NCI-H524 treated with DMSO at 0.1 percent for 48 hours (cell line): ENCODE measurements at places on chromosomes 12 and 14.
A peak's percentile ranks its signal among the peaks of the same experiment; 100 is the strongest.

GRCh38 chr12:13981296-13981962 lies at the start of gene GRIN2B:
GRIN2B (minus strand) TSS chr12:13981602; CDS start chr12:13866208, 115,394 bp downstream.
- DNase-seq: no peak

GRCh38 chr12:121530600-121531355 lies 50.0 kb downstream of the KDM2B start:
- DNase-seq: no peak

- DNase-seq: no peak
Measured at GRCh38 chr12:104953323-104953722, 4.8 kb downstream of the SLC41A2 start.

DNA sequence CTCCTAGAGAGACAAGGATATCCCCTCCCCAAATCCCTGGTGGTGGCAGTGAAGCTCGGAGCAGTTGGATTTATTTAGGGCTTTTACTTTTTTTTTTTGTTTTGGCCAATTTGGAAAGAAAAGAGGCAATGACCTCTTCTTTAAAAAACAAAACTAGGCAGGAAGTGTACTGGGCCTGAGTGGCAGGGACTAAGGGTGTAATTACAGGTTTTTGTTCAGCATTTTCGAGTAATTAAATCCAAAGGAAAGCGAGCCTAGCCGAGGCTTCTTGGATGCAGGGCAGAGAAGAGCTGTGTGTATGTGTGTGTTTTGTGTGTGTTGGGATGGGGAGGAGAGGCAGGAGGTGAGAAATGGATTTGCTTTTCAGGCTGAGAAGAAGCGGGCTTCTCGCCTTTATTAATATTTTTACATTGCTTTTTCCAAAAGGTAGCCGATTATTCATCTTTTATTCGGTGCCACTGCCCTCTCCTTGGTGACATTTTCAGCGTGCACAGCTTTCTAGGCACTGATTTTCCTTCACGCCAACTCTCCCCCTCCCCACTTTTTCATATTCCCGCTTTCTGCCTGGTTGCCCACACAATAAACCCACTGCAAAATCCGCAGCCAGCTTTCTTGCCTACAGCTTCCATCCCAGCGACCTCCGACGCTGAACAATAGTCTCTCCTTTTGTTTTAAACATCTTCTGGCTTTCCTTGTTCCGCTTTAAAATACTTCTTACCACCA lies 8.9 kb upstream of the IRF2BPL start:
- DNase-seq: no peak

- no peak for DNase-seq
Measured at GRCh38 chr14:80762641-80763228, 178.8 kb downstream of the CEP128 start.

- no peak for DNase-seq
Measured at GRCh38 chr12:68943848-68944247, 10.9 kb upstream of the CPM start.

DNA sequence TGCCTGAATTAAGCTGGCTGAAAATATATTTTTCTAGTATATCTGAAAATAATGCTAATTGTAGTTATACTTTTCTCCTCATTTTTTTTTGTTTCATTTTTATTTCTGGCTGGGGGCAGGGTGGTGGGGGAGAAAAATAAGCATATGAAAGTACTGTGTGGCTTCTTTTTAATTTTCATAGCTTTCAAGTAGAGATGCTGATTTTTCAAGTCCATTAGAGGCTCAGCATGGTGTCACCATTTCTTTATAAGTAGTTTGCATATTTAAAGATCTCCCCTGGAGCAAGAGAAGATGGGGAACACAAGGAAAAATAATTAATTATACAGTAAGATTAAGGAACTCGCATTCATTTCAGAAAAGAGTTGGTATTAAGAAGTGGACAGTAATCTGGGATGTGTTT lies 27.1 kb downstream of the TTC8 start:
- no peak for DNase-seq

- DNase-seq: no peak
Measured at GRCh38 chr14:76617440-76617839, 143.8 kb upstream of the VASH1 start.

- peak; percentile 3 for DNase-seq
Measured at GRCh38 chr12:102769323-102769916, 147.6 kb downstream of the PAH start.

DNA sequence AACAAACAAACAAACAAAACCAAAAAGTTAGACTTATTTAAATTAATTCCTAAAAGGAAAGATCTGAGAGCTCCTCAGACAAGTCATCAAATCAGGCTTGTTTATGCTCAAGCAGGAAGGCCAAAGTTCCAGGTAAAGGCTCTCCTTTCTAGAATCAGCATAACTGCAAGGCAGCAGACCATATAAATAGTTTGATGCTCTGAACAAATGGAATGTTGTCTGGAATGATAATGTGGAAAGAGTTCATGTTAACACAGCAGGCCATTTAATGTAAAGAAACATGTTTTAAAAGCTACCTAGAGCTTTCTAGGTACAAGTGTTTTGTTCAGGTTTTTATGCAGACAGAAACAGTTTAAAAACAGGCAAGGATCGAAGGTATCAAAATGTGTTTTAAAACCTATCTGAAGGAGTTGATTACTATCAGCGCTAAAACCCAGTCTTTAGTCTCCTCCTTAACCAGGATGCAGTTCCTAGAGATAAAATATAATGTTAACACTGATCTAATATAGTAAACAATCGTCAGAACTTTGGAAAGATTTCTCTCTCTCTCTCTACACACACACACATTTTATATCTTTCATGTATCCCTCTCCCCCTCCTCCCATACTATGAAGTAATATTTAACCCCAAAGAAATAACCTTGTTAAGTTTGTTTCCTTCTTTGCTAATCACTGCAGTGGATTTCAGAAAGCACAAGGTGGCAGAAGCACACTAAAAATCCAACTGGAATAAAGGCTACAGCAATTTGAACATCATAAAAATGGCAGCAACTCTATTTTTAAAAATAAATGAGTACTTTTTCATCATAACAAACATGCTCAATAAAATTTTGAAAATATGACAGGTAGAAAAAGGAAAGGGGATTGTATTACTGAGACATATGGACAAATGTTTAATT lies 135.5 kb downstream of the PAWR start:
- DNase-seq: no peak

DNA sequence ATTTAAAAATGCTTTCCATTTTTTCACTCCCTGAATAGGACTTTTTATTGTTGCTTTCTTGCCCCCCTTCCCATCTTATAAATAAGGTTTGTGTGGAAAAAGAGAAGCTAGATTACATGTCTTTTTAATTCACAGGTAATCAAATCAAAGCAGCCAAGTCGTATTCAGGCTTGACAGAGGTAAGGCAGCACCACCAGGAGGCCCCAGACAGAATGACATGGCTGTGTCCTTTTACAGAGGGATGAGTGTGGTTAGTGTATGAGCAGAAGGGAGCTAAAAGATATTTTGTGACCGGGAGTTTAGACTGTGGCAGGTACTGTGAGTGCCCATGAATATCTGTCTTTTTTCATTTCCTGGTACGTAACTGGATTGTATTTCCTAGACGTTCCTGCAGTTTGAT lies 596.1 kb downstream of the ETNK1 start:
- no peak for DNase-seq

DNA sequence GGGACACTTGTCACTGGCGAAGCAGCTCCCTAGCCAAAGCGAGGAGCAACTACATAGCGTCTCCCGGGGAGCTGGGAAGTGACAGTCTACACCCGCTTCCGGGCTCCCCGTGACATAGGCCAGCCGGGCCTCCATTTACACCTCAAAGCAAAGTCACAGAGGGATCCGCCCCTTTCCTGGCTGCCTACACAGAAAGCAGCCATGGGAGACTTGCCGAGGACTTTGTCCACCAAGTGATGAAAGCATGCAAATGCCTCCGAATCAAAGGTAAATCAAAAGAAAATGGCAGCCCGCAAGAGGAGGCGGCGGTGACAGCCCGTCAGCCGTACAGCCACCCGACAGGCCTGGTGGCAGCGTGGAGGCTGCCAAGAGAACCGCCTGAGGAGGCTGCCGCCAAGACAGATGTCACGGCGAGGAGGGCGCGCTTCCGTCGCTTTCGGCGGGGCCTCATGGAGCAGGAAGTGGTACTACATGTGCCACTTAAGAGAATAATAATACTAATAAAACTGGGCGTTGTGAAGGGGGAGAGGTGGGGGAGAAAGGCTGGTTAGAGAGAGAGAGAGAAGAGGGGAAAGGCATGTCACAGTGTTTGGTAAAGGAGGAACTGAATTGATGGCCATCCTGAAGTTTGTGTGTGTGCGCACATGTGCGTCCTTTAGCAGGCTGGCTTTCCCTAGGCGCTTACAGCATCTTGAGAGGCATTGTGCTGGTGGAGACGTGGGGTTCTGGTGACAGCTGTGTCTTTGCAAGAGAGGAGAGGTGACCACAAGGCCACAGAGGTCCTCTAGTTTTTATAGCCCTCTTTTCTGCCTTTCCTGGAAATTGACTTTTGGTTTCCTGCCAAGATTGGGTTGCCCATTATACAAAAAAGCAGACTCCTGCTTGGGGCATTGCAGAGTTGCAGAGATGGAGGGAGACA lies 661.7 kb downstream of the VRK1 start:
- DNase-seq: peak; percentile 62

GRCh38 chr12:47413806-47414205 lies 292.0 kb downstream of the RPAP3 start:
- DNase-seq: no peak

DNA sequence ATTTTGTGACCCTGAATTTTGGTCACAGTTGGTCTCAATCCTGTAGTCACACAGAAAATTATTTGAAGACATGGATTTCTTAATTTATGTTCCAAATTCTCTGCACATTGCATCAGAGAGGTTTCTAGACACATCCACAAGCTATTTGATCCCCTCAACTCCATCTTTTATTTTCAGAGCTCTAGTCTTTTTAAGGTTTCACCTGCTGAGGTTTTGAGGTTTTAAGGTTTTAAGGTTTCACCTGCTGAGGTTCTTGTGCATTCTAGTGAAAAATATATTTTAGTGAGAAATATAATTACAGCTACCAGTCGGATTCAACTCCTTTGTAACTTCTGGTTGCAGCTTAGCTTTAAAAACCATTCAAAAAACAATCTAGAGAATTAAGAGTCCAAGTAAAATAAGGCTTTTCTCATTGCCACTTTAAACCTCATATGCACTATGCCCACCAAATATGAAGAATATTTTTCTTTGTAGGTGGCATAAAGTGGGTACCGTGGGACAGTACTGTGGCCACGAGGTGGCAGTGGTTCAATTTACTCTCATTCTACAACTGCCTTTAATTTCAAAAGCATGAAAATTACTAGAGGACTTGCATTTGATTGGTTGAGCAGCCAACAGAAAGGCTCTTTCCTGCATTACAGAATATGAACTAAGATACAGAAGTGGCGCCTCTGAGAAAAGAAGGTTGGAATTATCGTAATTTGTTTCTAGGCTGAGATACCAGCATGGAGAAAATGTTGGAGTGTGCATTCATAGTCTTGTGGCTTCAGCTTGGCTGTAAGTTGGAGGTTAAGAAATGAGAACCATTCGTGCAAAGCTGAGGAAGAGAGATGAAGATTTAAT lies 366.5 kb upstream of the OR4E1 start:
- DNase-seq: no peak

DNA sequence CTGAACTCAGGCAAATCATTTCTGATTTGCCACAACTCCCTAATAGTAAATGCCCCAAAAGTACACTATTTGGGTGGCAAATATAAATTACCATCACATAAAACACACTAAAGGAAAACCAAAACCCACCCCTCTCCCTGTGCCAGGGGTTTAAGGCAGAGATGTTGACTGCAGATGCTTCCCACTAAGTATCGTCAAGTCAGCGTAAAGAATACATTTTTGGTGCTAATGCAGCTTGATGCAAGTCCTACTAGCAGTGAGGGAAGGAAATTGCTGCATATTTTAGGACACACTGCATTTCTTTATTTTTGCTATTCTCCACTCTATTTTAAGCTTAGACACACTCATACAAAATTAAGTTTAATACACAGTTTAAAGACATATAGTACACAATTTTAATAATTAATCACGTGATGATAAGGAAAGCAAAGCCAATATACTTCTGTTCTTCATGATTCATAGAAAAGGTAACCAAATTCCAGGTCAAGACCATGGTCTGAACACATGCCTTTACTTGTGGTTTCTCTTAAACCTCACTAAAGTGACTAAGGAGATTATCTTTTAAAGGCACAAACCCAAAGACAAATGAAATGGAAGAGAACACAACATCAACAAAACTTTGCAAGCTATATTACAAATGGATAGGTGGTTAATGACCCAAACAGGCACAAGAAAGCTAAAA lies 162.2 kb downstream of the STXBP6 start:
- DNase-seq: no peak

- no peak for DNase-seq
Measured at GRCh38 chr12:101777978-101778377, 38.7 kb upstream of the SYCP3 start.

DNA sequence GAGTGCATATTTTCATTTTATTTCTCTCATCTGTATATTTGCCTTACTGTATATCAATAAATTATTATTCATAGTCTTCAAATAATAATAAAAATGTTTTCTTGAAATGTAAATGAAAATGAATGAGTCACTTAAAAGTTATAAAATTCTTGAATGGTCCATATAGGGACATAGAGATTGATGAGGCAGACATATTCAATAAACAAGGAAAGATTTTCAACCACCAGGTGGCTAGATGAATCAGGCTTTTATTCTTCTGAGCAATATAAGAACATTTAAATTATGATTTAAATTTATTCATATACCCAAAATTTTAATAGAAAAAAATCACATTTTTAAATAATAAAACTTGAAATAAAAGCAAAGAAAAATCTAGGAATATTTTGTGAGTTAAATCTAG lies 249.5 kb downstream of the ACSS3 start:
- DNase-seq: no peak

DNA sequence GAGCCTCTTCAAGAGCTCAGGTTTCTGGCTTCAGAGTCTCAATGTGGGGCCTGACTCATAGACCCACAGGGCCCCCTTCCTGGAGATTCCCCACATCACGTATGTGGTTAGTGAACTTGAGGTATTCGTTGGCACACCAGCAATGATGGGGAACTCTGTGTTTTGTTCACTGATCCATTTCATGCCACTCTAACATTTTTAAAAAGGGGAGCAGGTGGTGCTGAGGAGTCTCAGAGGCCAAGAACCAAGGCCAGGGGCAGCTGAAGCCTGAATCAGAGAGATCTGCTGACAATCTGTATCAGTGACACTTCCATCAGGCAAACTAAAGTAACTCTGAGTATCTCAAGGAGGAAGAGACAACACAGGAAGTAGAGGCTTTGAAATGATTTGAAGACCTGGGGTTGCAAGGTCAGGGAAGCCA lies 323.4 kb downstream of the VRK1 start:
- DNase-seq: no peak

GRCh38 chr12:83018088-83018487 lies 331.4 kb downstream of the TMTC2 start:
- DNase-seq: no peak
